ENCODE measurements at places on chromosomes 4 and X. TPM values are rescaled to one million over a fixed set of nuclear protein-coding genes. Genes with fewer than 3 reads are reported as not detected.

The NXF2 gene
- total RNA-seq, result not detected

The PAK3 gene
- total RNA-seq, result 0.88 TPM

The BEX5 gene
- total RNA-seq, result 0.60 TPM

The RCHY1 gene
- 20.5 TPM for total RNA-seq

The STS gene
- 2.1 TPM for total RNA-seq

DNA sequence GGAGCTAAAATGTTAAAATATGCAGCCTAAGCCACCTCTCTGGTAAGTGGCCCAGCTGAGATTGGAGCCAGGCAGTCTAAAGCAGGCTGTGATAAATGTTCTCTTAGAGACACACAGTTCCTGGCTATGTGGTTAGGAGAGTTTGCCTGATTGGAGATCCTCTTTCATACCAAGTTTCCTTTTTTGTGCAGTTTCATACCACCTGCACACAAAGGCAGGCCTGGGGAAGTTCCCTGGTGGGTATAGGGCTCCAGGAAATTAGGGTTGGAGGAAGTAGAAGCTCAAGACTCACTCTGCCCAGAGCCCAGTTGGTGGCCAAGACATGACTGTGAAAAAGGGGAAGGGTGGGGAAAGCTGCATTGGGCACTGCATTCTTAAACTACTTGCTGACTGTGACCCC lies 16.9 kb downstream of the CYBB start:
- DNase-seq, result no peak

- DNase-seq, result peak; percentile 44
Measured at GRCh38 chr4:159010563-159011260, 92.2 kb upstream of the RAPGEF2 start.

- DNase-seq, result no peak
Measured at GRCh38 chr4:11623726-11624037, 195.0 kb upstream of the HS3ST1 start.
